ENCODE measurements at places on chromosomes 16 and 17. TPM values are rescaled to one million over a fixed set of nuclear protein-coding genes. Genes with fewer than 3 reads are reported as not detected.

The SYCE1L gene
- total RNA-seq, result 7.1 TPM

The CD300H gene
- total RNA-seq, result not detected

The CHST5 gene
- total RNA-seq, result not detected

The GCGR gene
- not detected for total RNA-seq

The SCIMP gene
- total RNA-seq, result not detected

The CCL8 gene
- not detected for total RNA-seq

The FBXO39 gene
- total RNA-seq, result 1.5 TPM

The BRIP1 gene
- 24.3 TPM for total RNA-seq

The ASGR1 gene
- total RNA-seq, result 1.3 TPM

The FGF11 gene
- total RNA-seq, result 16.6 TPM

The PIGQ gene
- 41.2 TPM for total RNA-seq

The RASD1 gene
- total RNA-seq, result 0.39 TPM

The CLEC19A gene
- total RNA-seq, result not detected

The NAA60 gene
- 46.3 TPM for total RNA-seq

The ANTKMT gene
- total RNA-seq, result 12.3 TPM

The USH1G gene
- total RNA-seq, result not detected

The FTSJ3 gene
- total RNA-seq, result 62.2 TPM

The TMEM106A gene
- 12.4 TPM for total RNA-seq

The CACNG5 gene
- not detected for total RNA-seq

The RNF222 gene
- 0.29 TPM for total RNA-seq

The SEPTIN12 gene
- total RNA-seq, result not detected

The ADAM11 gene
- total RNA-seq, result 0.39 TPM

The METTL26 gene
- 94.0 TPM for total RNA-seq

The ADAMTS18 gene
- not detected for total RNA-seq

The KRT13 gene
- total RNA-seq, result not detected

The DNAH17 gene
- total RNA-seq, result 0.61 TPM

The TBC1D28 gene
- not detected for total RNA-seq

The PRAC2 gene
- not detected for total RNA-seq

The GPR179 gene
- total RNA-seq, result not detected

The MAP2K6 gene
- 11.6 TPM for total RNA-seq

The KCNJ12 gene
- not detected for total RNA-seq

The TERB1 gene
- not detected for total RNA-seq

The PRSS33 gene
- not detected for total RNA-seq

The GJC1 gene
- 2.2 TPM for total RNA-seq

The SBK1 gene
- total RNA-seq, result 10.7 TPM

The KRT33A gene
- total RNA-seq, result not detected

The SRSF1 gene
- total RNA-seq, result 382 TPM

The KRT32 gene
- total RNA-seq, result not detected

The TP53TG3F gene
- total RNA-seq, result not detected

The OTOP2 gene
- total RNA-seq, result not detected

The KRT17 gene
- not detected for total RNA-seq

The CPHXL2 gene
- total RNA-seq, result not detected

The PRR15L gene
- total RNA-seq, result not detected

The NEUROD2 gene
- total RNA-seq, result not detected

The EXOC3L1 gene
- total RNA-seq, result not detected

The AMDHD2 gene
- total RNA-seq, result 58.5 TPM

The CALB2 gene
- total RNA-seq, result not detected

The USP43 gene
- total RNA-seq, result 0.18 TPM
